GM12878 (cell line): ENCODE measurements at places on chromosomes 3 and 15.

DNA sequence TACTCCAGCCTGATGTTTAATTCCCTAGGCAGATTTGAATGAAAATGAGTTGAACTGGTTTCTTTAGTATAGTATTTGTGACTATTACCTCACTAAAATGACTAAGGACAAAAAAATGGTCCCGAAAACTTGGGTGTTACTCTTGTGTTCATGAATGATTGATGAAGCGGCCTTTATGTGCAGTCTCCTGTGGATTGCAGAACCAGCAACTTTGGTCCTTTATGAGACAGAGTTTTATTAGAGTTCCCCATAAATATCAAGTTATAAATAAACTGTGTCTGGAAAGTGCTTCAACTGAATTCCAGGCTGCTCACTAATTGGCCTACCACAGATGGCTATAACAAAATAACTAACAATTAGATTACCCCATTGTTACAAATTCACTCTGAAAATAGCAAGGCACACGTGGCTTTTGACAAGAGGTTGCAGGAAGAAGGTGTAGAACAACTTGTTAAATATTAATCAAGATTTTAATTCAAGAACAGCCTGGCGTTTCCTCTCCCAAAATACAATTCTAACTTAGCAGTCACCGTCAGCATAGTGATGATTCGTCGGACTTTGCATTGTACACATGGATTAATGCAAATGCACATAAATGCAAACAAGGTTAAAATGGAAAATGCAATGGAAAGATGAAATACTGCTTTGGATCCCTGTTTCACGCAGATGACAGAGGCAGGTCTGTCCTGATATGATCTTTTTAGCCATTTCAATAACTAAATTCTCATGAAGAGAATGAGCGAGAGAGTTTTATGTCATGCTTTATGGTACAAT lies 567.3 kb upstream of the ZNF717 start:
- DNase-seq, result no peak

- DNase-seq, result no peak
Measured at GRCh38 chr3:160633361-160634083, 43.4 kb upstream of the ARL14 start.

- DNase-seq, result peak; percentile 64
Measured at GRCh38 chr3:134803051-134803505, 8.0 kb downstream of the EPHB1 start.

DNA sequence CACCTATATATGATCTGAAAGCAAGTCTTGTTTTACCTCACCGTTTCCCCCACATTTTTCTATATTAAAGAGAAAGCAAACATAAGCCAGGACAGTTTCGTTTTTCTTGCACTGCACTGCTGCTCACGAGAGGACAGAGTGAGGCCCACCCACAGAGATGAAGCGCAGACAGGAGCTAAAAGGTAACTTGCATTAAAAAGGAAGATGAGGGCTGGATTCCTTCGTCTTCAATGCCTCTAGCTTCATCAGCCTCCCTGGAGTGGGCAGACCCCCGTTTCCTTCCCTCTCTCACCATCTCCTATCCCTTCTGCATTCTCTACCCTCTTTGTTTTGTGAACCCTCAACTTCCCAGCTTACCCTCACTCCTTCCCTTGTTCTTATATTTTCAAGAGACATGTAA lies 18.9 kb downstream of the SUMF1 start:
- DNase-seq, result no peak

DNA sequence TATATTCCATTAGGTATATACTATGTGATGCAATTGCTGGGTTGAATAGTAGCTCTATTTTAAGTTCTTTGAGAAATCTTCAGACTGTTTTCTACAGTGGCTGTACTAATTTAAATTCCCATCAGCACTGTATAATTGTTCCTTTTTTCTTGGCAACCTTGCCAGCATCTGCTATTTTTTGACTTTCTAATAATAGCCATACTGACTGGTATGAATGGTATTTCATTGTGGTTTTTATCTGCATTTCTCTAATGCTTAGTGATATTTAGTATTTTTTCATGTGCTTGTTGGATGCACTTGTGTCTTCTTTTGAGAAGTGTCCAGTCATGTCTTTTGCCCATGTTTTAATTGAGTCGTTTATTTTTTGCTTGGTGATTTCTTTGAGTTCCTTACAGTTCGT lies 145.1 kb upstream of the PLSCR5 start:
- no peak for DNase-seq

- DNase-seq, result no peak
Measured at GRCh38 chr3:124563376-124563775, 166.9 kb upstream of the UMPS start.

DNA sequence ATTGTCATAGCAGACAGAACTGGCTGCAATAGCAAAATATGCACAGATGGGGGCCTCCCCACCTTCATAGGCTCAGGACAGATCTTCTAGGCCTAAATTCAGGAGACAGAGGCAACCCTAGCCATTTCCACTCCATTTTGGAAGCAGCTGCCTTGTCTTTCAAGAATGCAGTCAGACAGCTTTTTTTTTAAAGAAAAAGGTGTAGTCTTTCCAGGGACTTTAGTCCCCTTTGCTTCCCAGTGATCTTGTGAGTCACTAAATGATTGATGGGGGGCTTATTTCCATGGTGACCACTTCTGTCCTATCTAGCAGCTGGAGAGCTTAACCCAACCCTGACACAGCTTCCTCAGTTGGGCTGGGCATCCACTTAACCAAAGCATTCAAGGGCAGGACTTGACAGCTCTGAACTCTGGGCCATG lies 165.9 kb downstream of the TPRG1 start:
- no peak for DNase-seq

GRCh38 chr15:82272154-82272553 lies 9.5 kb downstream of the SAXO2 start:
- DNase-seq, result no peak

- no peak for DNase-seq
Measured at GRCh38 chr3:64743156-64743886, 55.5 kb upstream of the ADAMTS9 start.

DNA sequence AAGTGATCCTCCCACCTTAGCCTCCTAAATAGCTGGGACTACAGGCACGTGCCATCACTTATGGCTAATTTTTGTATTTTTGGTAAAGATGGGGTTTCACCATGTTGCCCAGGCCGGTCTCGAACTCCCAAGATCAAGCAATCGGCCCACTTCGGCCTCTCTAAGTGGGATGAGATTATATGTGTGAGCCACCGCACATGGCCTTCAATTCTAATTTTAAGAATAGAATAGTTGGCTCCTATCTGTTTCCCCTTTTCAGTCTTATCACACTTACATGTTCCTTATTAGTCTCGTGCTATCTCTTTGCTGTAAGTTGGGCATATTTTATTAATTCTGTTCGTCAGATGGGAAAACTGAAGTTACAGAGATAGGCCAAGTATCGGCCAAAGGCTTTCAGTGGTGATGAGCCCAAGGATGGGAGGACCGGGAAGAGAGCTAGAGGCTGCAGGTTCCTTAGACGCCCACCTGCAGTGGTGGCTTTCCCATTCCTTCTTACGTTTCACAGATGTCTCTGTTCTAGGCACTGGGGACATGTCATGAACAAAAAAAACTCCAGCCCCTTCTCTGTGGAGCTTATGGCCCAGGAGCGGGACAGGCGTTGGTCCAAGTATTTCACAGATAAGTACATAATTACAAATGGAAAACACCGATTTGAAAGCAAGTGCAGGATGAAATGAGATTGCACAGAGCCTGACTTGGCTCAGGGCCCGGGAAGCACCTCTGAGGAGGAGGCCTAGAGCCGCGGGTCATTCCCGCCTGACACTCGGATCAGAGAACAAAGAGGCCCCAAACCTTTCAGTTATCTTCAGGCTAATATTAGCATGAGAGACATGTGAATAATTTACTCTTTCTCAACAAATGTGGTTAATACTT lies 91.1 kb upstream of the KLF13 start:
- DNase-seq, result no peak

- DNase-seq, result no peak
Measured at GRCh38 chr3:178203165-178203564, 333.1 kb upstream of the KCNMB2 start.

GRCh38 chr15:79357566-79357965 lies 46.7 kb downstream of the TMED3 start:
- DNase-seq, result no peak

DNA sequence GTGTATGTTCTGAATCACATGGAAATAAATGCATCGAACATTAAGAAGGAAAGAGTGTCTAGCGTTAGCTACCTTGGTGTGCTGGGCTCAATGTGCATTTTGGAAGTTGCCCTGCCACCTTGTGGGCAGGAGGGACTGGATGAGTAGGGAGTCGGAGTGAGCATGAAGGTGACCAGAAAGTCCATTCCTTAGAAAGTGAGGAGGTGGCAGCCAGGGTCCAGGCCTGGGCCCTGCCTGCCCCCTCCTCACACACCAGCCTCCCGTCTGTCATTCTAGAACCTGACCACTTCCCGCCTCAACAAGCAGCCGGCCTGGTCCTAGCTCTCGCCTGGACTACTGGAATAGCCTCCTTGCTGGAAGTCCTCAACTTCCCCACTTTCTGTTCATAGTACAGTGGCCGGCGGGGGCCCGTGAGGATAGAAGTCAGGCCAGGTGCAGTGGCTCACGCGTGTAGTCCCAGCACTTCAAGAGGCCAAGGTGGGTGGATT lies 10.2 kb upstream of the GATA2 start:
- DNase-seq, result no peak

GRCh38 chr3:126523745-126524428 lies at the start of gene CHST13:
Gene CHST13, plus strand, starts transcription at chr3:126524155. Its CDS starts 178 bp downstream, at chr3:126524333.
- no peak for DNase-seq

GRCh38 chr15:55319537-55320237 lies 665 bp downstream of the PIGB start:
- peak; percentile 32 for DNase-seq

- DNase-seq, result no peak
Measured at GRCh38 chr3:195443391-195443989, 670 bp upstream of the ACAP2 start.

DNA sequence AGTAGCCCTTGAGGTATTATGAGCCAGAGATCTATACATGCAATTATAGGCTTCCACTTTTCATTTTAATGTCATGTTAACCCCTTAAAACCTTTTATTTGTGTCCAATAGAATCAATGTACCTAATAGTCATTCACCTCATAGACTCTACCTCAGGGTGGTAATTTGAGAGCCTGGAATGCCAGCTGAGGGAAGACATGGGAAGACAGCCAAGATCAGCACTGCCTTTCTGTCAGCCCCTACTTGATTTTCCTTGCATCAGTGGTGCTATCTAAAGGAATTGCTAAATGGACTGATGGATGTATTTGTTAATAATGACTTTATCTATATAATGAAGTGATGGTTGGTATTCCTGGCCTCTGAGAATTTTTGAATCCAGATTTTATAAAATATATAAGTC lies 113.3 kb upstream of the GBE1 start:
- no peak for DNase-seq

DNA sequence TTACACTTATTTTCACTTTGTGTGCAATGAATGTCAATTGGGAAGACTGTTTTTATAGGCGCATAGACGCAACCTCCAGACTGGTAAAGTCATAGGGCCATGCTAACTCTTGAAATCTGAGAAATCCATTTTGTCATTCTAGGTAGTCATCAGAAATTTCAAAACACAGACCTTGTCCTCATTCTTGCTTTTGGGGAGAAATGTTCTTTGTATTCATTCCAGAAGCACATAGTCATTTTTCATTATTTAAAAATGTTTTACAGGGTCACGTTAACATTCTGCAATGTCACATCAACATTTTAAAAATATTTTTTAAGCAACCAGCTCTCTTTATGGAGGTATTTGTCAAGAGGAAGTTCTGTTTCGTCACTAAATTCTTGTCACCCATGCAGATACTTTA lies 898.4 kb downstream of the PDCD6IP start:
- no peak for DNase-seq

- no peak for DNase-seq
Measured at GRCh38 chr15:62709261-62709660, 333.3 kb upstream of the TPM1 start.

DNA sequence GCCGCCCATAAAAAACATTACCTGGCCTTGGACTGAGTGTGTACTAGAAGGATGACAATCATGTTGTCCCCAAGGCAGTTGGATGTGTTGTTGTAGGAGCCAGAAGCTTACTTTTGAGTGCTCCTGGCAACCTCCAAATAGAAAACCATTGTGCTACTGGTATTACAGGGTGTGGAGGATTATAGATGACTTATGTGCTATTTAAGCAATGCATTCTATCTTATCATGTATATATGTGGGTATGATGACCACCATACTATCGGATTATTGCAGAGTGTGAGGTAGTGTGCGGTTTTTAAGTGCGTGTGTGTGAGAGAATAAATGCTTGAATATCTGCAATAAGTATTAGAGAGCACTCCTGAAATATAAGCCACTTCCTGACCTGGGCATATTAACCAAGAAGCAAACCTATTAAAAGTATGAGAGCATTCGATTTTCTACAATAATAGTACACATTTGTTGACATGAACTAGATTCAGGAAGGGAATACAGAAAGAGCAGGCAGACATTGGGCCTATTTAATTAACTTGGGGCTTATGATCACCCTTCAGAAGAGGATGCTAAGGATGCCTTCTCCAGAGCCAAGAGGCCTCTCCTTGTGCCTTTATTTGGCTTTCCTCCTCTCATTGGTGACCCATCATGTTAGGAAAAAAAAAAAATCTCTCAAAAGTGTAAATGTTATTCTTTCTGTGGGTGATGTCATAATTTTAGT lies 11.7 kb upstream of the MBNL1 start:
- DNase-seq, result no peak

- no peak for DNase-seq
Measured at GRCh38 chr15:99423186-99424130, 142.3 kb upstream of the MEF2A start.

DNA sequence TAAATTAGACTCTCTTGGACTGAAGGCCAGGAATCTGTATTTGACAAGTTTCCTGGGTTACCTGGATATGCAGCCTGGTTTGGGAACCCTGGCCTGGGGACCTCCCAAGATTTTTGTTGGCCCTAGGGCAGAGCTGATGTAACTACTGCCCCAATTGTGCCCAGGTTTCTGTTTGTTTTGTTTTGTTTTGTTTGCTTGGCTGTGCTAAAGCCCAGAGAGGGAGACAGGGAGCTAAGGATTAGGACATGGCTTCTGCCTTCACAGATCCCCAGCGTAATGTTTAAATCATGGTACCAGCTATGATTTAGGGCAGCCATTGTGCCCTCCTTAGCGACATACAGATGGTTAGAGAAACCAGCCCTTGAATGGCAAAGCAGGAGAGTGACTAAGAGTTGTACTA lies 47.6 kb downstream of the ABHD5 start:
- DNase-seq, result no peak

DNA sequence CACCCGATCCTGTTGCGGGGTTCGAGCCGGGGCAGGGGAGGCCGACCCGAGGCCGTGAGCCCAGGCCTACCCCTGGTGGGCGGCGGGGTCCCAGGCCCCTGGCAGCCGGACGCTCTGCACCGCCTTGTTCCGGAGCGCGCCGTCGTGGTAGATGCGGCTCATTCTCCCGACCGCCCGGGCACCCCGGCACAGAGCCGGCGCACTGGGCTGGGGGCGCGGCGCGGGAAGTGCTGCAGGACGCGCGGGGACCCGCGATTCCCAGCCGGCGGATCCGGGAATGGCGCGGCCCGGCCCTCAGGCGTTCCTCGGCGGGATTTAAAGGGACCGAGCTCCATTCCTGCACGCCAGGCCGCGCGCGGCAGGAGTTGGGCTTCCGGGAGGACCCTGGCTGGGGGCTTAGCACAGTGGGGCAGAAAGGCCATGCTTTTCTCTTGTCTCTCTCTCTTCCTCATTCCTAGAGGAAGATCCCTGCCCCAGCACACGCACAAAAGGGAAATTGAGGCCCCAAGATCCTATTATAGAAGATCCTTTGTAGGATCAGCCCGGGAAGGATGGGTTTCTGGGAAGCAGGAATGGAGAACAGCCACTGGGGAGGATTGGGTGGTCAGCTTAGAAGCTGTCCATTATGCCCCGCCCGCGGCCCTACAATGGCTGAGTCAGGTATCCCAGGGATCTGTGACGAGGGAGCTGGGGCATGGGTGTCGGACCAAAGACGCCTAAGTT lies at the start of gene ARPIN:
Gene ARPIN, minus strand, starts transcription at position 279 of the 723 bp plus-strand sequence. Its CDS starts 117 bp downstream, at position 162.
- DNase-seq, result no peak

GRCh38 chr3:195255176-195255500 lies 15.8 kb downstream of the XXYLT1 start:
- no peak for DNase-seq
